ENCODE measurements at places on chromosomes 11 and 22. TPM values are rescaled to one million over a fixed set of nuclear protein-coding genes. Genes with fewer than 3 reads are reported as not detected.

The ZBTB16 gene
- total RNA-seq: 78.1 TPM

The CCDC15 gene
- total RNA-seq: 0.38 TPM

The AMOTL1 gene
- total RNA-seq: 53.5 TPM

The KCNK7 gene
- total RNA-seq: 0.43 TPM

The DEPDC7 gene
- 0.49 TPM for total RNA-seq

The RFPL2 gene
- not detected for total RNA-seq

Measured in Right ventricle myocardium inferior (tissue), 1 donor.